ENCODE measurements at places on chromosomes 1 and 21.
A peak's percentile ranks its signal among the peaks of the same experiment; 100 is the strongest.

GRCh38 chr1:29306471-29307140 is 70.3 kb downstream of the PTPRU start:
- DNase-seq, result no peak

- no peak for DNase-seq
Observed at GRCh38 chr1:101086783-101087182, 61.2 kb upstream of the DPH5 start.

- no peak for DNase-seq
Observed at GRCh38 chr1:155962599-155963211, 15.6 kb downstream of the ARHGEF2 start.

- no peak for DNase-seq
Observed at GRCh38 chr1:83818916-83819315, 180.0 kb downstream of the TTLL7 start.

DNA sequence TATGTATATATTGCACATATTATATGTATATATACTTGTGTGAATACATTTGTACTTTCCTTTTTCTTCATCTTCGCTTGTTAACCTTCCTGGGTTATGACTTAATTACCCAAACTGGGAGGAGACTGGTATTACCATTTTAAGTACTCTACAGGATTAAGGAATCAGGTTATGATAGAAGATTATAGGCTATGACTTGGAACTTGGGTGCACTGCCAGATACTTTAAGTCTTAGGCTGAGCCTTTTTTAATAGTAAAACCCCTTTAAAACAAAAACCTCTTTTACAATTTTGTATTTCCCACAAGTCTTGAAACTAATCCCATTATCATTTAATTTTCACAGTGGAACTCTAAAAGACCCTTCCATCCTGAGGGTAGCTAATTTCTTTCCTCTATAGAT is 6.0 kb downstream of the BRWD1 start:
- DNase-seq, result no peak

- no peak for DNase-seq
Observed at GRCh38 chr1:100321506-100321905, 30.8 kb upstream of the CDC14A start.

- no peak for DNase-seq
Observed at GRCh38 chr21:44828362-44829056, 10.6 kb upstream of the SUMO3 start.

- no peak for DNase-seq
Observed at GRCh38 chr1:235650341-235651169, 971 bp upstream of the GNG4 start.

- DNase-seq, result peak; percentile 79
Observed at GRCh38 chr1:39091845-39092645, 65.9 kb downstream of the NDUFS5 start.

- no peak for DNase-seq
Observed at GRCh38 chr21:25281134-25281533, 326.1 kb downstream of the MRPL39 start.

DNA sequence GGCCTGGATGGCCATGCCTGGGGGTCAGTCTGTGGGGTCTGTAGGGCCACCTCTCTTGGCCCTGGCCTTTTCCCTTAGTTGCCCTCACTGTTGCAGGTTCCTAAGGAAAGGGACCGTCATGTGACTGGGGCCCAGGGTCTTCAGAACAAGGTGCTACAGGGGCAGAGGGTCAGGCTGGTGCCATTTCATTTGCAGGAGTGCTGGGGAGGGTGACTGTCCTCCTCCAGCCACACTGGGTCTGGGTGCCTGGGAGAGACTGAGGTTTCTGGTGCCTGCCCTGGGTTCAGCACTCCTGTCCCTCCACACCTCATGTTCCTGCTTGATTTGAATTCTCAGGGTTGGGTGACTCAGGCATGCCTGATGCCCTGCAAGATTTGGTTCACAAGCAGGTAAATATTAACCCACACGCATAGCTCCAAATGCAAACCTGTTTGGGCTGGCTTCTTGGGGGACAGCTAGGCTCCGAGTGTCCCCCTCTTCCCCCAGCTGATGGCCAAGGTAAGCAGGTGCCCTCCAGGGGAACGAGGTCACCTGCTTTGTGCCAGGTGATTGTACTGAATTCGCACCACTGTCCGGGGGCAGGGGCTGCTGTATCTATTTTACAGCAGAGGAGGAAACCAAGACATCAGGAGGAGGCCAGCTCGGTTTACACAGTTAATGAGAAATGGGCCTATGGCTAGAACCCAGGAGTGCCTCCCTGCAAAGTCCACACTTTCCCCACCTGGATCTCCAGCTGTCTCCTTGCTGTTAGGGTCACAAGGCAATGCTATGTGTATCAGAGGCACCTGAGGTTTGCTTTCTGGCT is 20.3 kb downstream of the ARHGEF10L start:
- DNase-seq, result no peak

GRCh38 chr1:48869116-48869893 is 92.6 kb upstream of the BEND5 start:
- no peak for DNase-seq

- no peak for DNase-seq
Observed at GRCh38 chr1:103859721-103860120, 110.0 kb downstream of the AMY1C start.

- no peak for DNase-seq
Observed at GRCh38 chr21:41932191-41932575, 21.6 kb downstream of the C2CD2 start.

DNA sequence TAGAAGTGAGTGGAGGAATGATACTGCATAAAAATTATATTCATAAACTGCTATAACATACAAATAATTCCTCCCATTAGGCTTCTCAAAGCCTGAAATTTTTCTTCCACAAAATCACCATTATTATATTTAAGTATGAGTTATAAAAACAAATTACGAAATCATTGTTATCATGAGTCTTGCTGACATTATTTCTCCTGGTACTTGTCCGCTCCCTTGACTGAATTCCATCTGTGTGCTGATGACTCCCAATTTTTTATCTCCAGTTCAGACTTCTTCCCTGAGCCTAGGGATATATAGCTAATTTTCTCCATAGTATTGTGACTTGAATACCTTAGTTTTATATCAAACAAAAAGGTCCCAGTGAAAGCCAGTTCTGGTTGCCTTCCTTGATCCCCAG is 268.2 kb downstream of the HMCN1 start:
- DNase-seq, result no peak

GRCh38 chr1:19414515-19415121 is 70.7 kb downstream of the CAPZB start:
- no peak for DNase-seq

GRCh38 chr1:153349363-153350320 is 1.0 kb upstream of the PGLYRP4 start:
- no peak for DNase-seq

GRCh38 chr1:211474451-211474850 is 17.5 kb downstream of the RD3 start:
- DNase-seq, result no peak

- DNase-seq, result no peak
Observed at GRCh38 chr1:216614011-216614934, 109.0 kb downstream of the ESRRG start.

- no peak for DNase-seq
Observed at GRCh38 chr21:41874611-41875010, 4.5 kb downstream of the PRDM15 start.

DNA sequence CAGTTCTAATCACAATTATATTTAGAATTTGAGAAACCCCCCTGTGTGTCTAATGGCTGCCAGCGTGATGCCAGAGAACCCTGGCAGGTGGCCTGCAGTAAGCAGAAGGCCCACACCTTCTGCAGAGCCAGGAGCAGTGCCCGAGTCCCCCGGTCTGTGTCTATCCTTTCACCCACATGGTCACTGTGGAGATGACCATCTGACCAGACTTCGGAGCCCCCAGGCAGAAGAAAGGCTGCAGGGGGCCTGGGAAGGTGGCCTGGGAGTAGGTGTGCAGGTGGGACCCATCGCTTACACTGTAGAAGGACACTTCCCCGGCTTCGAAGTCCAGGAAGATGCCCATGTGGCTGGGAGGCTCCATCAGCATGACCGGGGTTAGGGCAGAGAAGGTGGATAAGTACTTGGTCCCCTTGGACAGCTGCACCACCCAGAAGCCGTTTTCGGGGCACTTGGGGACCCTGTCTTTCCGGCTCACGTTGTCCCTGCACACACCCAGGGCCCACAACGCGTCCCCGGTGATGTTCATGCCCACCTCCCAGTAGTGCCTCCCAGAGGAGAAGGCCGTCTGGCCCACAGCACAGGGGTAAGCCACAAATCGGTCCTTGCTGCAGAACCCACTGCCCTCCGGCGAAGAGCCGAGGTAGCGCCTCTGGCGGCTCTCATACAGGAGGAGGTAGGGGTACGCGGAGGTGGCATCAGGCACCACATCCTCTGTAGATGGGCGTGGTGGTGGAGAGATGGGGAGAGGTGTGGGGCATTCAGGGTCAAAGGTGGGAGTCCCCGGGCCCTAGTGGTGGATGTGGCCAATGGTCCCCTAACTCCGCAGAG is 1.6 kb upstream of the TRIM11 start:
- peak; percentile 71 for DNase-seq

- DNase-seq, result peak; percentile 20
Observed at GRCh38 chr1:26477446-26478152, 5.4 kb downstream of the HMGN2 start.

DNA sequence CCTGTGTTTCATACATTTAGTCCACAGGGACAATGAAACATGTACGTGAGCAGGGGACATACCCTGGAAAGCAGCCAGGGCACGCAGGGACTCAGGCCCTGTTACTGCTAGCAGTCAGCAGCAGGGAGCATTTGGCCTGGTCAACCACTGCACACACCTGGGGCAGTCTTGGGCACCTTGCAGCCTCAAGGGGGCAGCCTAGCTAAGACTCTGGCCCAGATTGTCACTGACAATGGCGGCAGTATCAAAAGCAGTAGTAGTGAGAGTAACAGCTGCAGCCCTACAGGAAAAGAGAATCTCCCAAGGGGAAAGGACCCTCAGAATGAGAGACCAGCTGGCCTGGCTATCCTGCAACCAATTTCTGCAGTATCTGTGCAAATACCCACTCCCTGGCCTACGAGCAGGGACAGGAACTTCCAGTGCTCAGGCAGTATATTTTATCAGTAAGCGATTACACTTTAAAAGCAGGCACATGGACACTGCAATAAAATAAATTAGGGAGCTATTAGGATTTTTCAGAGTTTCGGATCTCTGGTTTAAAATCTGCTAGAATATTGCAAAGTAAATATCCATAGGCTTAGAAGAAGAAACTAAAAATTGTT is 475.6 kb downstream of the LTN1 start:
- DNase-seq, result peak; percentile 78

- DNase-seq, result no peak
Observed at GRCh38 chr1:76185207-76185606, 110.7 kb downstream of the ST6GALNAC3 start.

GRCh38 chr21:44845418-44846223 is 27.8 kb upstream of the SUMO3 start:
- peak; percentile 87 for DNase-seq

GRCh38 chr21:45367402-45368351 is 37.3 kb upstream of the COL18A1 start:
- no peak for DNase-seq

DNA sequence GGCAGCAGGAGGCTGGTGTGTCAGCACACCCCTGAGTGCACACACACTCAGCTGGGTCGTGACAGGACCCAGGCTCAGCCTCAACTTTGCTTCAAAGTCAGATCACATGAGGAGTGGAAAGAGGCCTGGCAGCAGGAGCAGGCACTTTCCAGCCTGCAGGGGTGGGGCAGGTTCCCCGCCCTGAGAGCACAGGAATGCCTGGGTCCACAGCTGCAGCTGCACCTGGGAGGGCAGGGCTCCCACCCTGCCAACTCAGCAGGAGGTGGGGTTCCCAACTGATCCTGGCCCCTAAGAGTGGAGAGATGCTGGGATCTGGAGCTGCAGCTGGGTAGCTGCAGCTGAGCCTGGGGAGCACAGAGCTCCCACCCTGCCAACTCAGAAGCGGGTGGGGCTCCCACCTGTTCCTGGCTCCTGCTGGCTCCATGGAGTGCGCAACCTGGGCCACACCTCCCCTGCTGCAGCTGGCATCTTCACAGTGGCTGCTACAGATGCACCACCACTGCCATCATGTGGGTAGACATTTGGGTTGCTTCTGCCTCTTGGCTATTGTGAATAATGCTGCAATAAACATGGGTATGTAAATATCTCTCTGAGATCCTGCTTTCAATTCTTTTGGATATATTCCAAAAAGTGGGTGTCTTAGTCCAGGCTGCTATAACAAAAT is 415.4 kb downstream of the TTLL7 start:
- DNase-seq, result no peak

DNA sequence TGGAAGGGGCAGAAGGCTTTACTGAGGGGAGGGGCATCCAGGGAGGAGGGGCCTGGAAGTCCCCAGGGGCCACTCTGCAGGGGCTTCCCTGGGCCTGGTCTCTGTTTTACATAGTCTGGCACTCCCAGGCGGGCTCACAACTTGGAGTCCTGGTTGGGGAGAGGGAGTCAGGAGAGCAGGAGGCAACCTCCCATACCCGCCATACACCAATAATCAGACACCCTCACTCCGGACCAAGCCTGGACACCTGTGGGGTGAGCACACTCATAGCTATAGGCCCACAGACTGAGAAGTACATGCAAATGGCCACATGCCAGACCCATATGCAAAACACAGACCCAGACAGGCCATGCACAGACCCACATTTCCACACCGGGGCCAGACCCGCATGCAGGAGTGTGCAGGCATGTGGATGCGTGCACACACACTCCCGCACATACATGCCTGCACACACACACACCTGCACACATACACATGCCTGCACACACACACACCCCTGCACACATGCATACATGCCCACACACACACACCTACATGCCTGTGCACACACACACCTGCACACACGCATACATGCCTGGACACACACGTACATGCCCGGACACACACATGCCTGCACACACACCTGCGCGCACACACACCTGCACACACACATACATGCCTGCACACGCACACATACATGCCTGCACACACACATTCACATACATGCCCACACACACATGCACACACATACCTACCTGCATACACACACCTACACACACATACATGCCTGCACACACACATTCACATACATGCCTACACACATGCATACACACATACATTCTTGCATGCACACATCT is 89.5 kb upstream of the RUNX3 start:
- no peak for DNase-seq

DNA sequence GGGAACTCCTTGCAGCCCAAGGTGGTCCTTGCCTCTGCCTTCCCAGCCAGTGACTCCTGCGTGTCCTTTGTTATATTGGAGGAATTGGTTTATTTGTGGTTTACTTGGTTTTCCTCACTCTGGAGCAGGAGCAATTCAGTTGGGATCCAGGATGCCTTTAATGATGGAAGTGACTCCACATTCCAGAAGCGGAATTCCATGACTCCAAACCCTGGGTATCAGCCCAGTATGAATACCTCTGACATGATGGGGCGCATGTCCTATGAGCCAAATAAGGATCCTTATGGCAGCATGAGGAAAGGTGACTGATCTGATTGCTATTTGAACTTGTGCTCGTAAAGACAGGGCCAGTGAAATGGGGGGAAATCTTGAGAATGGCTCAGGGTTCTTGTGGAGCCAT is 15.1 kb upstream of the PIGV start:
- DNase-seq, result no peak

GRCh38 chr1:40802742-40803113 is 19.1 kb downstream of the KCNQ4 start:
- DNase-seq, result no peak

GRCh38 chr1:81681601-81682266 is 119.0 kb upstream of the ADGRL2 start:
- DNase-seq, result no peak

Data from cardiac septum (tissue), 1 donor.